HL-60 (cell line): ENCODE measurements at places on chromosomes 11 and 22.
A peak's percentile ranks its signal among the peaks of the same experiment; 100 is the strongest.

- no peak for DNase-seq
These were observed 10.5 kb downstream of the RBM14 start for GRCh38 chr11:66626926-66627325.

- DNase-seq = no peak
These were observed 8.0 kb downstream of the TMEM86A start for GRCh38 chr11:18706330-18707243.

DNA sequence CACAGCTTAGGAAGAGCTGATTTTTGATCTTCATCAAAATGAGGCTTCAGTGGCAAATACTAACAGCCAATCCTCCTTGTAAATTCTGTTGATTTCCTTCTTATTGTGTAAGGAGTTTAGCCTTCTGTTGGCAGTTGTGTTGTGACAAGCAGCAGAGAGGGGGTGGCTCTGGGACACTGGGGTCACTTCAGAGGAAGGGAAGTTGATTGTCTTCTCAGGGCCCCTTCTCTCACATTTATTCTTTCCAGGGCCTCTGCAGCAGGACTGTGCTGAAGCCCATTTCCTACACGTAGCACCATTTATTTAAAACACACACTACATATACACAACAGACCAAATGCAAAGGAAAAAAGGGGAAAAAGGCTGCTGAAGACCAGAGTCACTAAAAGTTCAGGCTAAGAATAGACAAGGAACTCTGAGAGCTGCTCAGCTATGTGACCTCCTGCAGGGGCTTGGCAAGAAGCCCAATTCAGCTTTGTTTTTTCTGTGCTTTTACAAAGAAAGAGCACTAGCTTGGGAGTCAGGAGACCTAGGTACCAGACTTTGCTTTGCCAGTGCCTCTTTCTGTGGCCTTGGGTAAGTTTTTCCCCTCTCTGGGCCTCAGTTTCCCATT, 28.3 kb upstream of the UPB1 start:
- DNase-seq = peak; percentile 59

DNA sequence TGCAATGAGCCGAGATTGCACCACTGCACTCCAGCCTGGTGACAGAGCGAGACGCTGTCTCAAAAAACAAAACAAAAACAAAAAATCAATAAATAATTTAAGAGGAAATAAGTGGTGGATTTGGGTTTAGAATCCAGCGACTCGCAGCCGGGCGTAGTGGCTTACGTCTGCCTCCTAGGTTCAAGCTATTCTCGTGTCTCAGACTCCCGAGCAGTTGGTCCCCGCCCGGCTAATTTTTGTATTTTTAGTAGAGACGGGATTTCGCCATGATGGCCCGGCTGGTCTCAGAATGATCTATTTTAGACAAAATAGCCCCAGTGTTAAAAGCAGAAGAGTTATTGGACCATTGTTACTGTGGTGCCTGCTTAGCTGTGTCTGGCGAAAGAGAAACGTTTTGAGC, 29.8 kb downstream of the SNU13 start:
- no peak for DNase-seq

- DNase-seq = no peak
These were observed 13.4 kb upstream of the COMT start for GRCh38 chr22:19928207-19928606.

- DNase-seq = no peak
These were observed 6.1 kb upstream of the DLAT start for GRCh38 chr11:112019066-112019465.

GRCh38 chr22:38086001-38086845, 2.2 kb upstream of the SLC16A8 start:
- no peak for DNase-seq

- DNase-seq = no peak
These were observed 66.5 kb upstream of the CEP126 start for GRCh38 chr11:101848262-101848661.

DNA sequence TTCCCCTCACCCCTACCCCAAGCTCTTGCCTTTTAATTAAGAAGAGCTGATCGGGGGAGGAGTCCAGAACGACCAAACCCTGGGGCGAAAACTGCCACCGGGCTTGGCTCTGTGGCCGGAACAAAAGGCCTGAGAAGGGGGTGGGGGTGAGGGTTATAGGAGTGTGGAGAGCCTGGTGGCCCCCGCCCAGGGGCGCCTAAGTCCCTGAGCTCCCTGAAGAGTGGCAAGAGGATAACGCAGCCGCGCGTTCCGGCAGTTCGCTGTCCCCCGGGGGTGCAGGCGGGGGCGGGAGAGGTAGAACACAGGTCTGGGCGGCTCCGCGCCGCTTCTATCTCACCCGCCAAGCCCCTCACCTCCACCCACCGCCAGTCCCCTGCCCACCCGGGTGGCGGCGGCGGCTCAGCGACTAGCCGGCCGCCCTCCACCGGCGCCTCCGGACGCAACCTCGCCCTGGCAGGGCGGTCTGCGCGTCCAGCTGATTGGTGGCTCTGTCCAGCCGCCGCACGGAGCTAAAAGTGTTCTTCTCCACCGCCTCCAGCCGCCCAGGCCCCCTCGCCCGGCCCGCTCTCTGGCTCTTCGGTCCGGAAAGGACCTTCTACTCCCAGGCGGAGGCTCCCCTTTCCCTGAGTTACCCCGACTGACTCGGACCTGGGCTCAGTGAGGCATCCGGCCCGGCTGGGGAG, 18.7 kb upstream of the BDNF start:
- no peak for DNase-seq

DNA sequence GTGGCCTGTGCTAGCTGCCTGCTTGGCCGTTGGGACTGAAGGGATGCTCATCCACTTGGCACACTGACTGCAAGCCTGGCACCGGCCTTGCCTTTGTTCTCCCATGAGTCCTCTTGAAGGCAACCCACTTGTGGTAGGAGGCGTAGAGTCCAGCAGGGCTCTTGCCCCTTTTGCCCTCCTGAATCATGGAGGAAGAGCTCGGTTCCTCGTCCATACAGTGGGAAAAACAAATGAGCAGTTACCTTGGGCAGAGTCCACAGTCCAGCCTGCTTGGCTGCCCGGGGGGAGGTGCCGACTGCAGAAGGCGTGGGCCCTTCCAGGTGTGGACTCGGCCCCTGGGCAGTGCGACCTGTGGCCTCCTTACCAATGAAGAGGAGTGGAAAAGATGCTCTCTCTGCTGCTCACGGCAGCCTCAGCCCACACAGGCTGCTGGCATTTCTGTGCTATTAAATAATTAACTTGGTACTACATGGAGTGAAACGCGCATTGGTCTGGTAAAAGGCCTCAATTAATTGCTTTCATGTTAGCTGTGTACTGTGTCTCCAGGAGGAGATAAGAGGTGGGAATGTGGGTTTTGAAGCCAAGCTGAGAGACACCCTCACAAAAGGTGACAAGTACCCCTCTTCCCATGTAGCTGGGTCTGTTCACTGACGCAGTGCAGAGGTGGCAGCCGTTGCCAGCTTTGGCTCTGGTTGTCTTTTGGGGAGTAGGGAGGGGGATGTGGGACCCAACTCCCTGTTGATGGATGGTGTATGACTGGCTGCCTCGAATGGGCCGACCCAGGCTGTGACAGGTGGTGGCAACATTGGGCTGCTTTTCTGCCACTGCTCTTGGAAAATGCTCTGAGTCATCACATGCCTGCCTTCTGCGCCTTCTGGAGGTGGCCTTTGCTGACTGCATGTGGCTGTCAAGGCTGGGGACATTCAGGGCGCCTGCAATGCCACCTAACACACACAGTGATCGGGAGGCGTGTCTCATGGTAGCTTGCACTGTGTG, 26.8 kb upstream of the B3GAT1 start:
- no peak for DNase-seq

DNA sequence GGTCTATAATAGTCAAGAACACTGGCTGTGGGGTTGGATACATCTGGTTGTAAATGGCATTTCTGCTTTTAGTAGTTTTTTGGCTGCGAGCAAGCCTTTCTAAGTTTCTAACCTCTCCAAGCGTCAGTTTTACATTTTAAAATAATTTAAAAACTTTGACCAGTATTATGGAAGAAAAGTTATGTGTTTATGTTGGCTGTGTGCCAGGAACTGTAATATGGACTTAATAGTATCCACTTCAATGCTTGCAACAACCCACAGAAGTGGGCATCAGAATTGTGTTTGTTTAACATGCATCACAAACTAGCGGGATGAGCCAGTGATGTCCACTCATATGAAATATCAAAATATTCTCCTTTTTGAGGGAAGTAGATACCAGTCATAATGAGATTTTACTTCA, 844.2 kb downstream of the JRKL start:
- no peak for DNase-seq

DNA sequence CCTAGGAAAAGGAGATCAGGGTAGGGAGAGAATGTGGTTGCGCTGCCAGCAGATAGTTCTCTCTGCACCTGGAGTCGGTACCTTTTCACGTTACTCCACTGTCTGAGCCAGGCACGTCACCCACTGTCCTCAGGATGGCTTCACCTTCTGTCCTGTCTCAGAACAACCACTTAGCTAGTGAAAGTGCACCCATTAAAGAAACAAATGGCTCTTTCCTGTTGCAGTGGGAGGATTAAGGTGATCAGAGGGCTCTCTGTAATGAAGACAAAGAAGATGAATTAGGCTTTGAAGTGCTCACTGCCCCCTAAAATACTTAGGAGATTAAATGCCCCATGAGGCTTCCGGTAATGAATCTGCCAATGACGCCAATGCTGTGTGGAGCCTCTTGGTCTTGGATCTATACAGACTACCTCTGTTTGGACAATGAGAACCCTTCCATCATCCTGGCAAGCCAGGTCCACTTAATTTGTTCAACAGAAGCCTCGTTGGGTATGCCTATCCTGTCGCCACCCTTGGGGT, 113.7 kb downstream of the INSC start:
- DNase-seq = no peak

GRCh38 chr22:48925450-48925849, 902.2 kb downstream of the BRD1 start:
- no peak for DNase-seq

GRCh38 chr11:61841636-61842527, 13.8 kb downstream of the FADS2 start:
- no peak for DNase-seq

GRCh38 chr22:29331658-29332300, 16.3 kb upstream of the RASL10A start:
- no peak for DNase-seq

GRCh38 chr22:23255506-23256170, 75.3 kb downstream of the BCR start:
- no peak for DNase-seq

GRCh38 chr22:28882545-28882877, 861 bp upstream of the ZNRF3 start:
- DNase-seq = peak; percentile 10

GRCh38 chr11:10139656-10140055, 154.4 kb downstream of the SBF2 start:
- DNase-seq = no peak

DNA sequence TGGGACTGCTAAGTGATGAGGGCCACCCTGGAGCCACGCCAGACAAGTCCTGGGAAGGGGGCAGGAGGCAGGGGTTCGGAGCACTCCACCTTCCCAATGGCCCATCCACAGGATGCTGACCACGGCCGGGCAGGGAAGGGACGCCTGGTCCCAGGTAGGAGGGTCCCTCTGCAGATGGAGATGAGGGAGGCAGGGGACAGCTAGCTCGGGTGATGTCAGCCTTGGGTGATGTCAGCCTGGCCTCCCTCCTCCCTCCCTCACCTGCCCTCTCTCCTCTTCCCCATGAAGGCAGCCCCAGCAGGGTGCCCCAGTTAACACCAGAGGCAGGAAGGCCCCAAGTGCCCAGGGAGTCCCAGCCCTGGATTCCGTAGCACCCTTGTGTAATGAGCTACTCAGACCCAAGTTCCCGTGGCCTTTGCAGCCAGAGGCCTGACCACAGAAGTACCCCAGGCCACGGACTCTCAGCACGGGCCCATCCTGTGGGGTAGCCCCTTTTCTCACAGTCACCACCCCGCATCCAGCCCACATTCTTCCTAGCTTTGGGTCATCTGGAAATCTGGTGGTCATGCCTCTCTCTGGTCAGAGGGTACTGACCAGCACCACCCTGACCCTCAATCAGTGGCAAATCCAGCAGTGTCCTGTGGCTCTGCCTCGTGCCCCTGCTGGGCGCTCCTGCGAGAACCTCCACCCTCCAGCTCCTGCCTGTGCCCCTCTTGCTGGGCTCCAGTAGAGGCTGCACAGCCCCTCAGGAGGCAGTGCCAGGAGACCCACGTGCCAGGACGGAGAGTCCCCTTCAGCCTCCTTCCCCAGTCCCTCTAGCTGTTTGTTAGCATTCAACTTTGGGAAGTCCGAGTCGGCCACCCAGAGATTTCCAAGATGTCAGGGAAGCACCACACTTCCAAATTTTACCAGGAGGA, 47.4 kb downstream of the SHANK2 start:
- no peak for DNase-seq

GRCh38 chr11:117000014-117000737, 98.1 kb downstream of the SIK3 start:
- peak; percentile 76 for DNase-seq

GRCh38 chr11:15182372-15182771, 67.6 kb downstream of the INSC start:
- DNase-seq = no peak

DNA sequence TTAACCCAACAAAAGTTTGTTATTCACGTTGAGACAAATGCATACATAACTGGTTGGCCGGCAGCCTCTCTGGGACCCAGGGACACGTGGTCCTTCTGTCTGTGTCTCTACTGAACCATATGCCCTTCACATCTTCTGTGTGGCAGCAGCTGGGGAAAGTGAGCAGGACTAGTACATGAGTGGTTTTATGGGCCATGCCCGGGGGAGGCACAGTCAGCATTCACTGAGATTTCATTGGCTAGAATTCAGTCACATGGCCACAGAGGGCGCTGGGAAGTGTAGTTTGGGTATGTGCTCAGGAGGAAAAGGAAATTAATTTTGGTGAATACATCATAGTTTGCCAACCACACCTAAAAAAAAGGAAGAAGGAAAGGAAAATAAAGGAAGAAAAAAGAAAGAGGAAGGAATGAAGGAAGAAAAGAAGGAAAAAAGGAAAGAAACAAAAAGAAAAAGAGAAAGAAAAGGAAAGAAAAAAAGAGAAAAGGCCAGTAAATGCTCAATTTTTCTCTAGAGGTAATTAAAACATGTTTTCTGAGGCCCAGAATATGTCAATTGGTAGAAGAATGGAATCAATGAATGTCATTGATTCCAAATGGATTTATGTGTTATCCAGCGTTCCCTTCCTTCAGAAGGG, 55.9 kb upstream of the KIRREL3 start:
- no peak for DNase-seq

GRCh38 chr11:109695696-109696095, 273.7 kb downstream of the C11orf87 start:
- no peak for DNase-seq

DNA sequence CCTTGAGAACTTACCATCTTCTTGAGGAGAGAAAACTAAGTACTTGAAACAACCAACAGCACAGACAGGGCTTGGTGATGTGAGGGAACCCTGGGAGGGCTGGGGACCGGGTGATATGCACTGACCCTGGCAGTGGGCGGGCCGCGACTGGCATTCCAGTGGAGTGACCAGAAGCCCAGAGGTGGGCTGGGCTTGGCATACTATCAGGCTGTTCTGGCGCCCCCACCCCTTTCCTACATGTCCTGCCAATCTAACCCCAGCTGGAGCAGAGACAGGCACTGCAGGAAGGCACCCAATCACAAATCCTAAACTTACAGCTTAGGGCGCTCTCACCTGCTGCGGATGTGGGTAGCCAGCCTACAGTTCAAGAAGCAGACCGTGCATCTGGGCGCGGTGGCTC, 54.0 kb upstream of the GCAT start:
- DNase-seq = no peak

GRCh38 chr11:62885137-62885750, 4.5 kb downstream of the SLC3A2 start:
- no peak for DNase-seq
